T-cell (primary cell): ENCODE measurements at places on chromosomes 16 and 17.

DNA sequence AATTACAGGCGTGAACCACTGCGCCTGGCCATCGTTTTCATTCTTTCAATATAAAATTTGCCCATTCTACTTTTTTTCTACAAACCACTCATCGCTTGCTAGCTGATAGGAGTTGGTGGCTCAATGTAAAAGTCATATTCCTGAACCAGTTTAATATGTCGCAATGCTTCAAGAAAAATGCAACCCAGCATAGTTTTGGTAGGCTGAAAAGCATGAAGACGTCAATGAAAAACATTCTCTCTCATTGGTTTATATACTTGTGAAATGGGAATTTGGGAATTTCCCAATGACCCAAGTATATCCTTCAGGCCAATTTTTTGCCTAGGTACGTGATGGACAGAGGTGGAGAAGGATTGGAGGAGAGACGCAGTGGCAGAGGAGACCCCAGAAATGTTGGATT, 26.9 kb downstream of the USP43 start:
- DNase-seq, result no peak

DNA sequence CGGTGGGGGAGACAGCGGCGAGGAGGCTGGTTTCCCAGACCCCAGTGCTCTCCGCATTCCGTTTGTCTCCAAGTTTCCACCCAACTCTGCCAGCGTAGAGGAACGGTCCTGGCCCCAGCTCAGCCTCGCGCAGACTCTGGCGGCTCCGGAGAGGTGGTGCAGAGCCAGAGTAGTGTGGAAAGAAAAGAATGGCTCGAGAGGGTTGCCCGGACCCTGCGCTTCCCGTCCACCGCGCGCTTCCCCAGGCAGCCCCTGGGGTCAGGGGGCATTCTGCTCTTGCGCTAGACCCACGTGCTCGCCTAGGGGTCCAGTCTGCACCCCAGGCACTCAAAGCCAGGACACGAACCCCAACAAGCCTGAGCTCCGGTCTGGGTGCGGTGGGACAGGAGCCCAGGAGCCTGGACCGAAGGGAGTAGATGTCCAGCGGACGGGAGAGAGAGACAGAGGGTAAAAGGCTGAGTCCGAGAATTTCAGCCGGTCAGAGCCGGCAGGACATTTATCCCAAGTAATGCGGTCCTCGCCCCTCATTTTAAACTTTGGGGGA, 3.8 kb downstream of the PMP22 start:
- no peak for DNase-seq

DNA sequence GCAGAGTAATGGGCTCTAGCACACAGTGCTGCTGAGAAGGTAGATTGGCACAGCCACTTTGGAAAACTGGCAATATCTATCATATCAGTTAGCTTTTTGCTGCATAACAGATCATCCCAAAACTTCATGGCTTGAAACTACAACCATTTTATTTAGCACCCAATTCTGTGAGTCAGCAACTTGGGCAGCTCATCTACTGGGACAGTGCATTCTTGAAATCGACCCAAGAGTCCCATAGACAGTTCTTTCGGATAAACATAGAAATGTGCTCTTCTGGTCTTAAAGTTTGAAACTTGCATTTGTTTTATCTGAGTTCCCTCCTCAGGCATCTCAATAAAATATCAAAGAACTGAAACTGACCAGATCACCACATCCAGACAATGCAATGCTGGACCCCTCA, 76.7 kb downstream of the CEP112 start:
- no peak for DNase-seq

DNA sequence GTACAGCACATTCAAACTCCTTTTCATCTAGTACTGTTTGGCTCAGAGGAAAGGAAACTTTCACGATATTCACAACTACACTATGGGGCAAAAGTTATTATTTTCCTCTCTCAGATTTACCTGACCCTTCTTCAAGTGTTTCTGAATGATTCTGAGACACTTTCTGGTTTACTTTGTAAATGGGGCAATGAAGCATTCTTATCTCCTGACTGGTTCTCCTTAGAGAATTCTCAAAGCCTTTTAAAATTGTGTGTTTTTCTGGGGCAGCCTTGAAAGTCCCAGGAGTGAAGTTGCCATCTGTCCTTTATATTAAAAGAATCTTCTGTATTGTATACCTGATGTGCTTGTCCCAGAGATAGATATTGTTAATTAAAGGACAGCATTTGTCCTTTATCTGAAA, 264.9 kb downstream of the FTO start:
- no peak for DNase-seq

DNA sequence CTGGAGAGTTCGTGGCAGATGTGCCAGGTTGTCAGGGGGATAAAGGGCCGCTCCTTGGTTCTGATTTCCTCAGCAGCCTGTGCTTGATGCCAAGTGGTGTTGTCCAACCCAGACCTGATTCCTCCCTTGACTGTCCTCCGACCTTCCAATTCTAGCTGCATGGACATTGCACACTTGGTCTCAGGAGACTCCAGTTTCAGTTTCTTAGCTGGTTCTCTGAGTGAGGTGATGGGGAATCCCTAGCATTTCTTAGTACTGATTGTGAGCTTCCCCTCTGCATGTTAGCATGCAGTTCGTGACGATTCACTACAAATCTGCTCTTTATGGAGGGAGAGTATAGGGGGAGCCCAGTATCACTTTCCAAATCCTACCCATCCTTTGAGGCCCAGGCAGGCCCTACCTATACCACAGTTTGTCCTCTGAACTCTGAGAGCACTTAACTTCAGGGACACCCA, 12.4 kb upstream of the CCR7 start:
- no peak for DNase-seq

DNA sequence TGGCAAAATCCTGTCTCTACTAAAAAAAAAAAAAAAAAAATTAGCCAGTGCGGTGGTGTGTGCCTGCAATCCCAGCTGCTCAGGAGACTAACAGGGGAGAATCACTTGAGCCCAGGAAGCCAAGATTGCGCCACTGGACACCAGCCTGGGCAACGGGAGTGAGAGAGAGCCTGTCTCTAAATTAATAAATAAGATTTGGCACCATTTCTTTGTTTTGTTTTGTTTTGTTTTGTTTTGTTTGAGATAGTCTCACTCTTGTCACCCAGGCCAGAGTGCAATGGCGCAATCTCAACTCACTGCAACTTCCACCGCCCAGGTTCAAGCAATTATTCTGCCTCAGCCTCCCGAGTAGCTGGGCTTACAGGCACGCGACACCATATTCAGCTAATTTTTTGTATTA, 9.4 kb upstream of the GAST start:
- DNase-seq, result no peak

GRCh38 chr17:79923974-79924638, 84.9 kb upstream of the CBX4 start:
- peak; percentile 23 for DNase-seq

GRCh38 chr17:76261421-76262215, 3.5 kb upstream of the UBALD2 start:
- no peak for DNase-seq

DNA sequence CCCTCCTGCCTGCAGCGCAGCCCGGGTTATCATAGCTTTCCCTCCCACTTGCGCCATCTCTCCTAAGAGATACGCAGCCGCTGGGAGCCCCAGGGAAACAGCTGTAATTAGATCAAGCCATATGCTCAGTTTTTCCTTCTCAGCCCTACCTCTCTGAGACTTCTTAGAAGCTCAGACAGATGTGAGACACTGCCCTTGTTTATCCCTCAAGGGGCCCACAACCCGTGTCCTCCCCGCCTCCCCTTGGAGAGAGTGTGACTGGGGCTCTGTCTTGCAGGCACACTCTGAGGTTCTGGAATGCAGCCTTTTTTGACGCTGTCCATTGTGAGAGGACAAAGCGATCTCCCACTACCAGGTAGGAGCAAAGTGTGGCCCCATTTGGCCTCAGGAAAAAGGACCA, 31.2 kb downstream of the CIBAR2 start:
- no peak for DNase-seq

DNA sequence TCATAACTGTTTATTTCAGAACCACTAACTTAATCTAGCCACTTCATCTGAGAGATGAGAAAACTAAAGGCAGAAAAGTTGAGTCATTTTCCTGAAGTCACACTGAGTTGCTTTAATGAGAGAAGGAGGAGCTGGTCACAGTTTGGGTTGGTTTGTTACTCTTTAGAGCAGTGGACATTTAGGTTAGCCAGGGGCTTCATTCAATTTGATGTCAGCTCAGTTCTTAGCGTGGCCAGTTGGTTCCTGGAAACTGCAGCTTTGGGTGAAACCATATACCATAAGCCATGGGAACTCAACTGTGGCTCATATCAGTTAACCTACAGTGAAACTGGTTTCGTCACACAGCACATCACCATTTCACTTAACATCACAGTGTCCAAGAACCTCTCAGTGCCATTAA, 59.2 kb upstream of the ADORA2B start:
- no peak for DNase-seq

DNA sequence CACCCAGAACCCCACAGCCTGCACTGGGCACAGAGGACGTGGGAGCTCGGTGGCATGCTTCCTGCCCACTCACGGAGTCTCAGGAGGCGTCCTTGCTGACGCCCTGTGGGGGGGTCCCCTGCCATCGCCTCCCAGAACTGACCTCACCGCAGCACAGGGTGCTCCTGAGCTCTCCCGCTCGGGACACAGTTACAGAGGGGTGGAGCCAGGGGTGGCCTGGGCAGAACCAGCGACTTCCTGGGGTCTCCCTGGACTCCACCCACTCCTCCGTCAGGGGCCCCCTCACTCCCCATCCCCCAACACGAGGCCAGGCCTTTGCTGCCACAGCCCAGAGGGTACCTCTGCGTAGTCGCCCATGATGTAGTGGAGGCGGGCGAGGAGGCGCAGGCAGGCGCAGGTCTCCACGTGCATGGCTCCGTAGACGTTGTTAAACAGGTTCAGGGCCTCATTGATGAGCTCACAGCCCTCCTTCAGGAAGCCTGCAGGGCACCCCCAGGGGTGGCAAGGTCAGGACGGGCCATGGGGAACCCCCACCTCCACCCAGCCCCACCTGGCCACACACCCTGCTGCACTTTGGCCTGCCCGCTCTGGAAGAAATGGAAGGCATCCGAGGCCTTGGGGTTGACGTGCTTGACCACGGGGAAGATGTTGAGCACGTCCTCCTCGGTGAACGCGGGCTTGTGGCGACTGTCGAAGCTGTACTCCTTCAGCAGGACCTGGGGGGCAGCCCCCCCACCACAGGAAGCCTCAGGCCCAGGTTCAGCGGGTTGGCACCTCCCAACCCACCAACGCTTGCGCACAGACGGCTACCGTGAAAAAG, 17.8 kb downstream of the CLUH start:
- no peak for DNase-seq

- no peak for DNase-seq
Measured at GRCh38 chr17:63688396-63689020, 11.4 kb downstream of the LIMD2 start.

DNA sequence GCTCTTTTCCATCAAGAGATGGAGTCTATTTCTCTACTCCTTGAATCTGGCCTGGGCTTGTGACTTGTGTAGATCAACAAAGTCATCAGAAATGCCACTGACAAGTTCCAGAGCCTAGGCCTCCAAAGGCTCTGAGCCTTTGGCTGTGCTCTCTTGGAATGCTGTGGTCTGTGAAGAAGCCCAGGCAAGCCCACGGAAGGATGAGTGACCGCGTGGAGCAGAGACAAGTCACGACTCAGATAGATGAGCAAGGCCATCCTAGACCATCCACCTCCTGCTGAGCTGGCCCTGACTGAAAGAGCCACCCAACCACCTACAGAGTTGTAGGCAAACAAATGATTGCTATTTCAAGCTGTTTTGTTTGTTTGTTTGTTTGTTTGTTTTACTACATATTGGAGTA, 11.6 kb upstream of the ICAM2 start:
- no peak for DNase-seq

- no peak for DNase-seq
Measured at GRCh38 chr17:2175294-2175628, 120.4 kb downstream of the HIC1 start.

DNA sequence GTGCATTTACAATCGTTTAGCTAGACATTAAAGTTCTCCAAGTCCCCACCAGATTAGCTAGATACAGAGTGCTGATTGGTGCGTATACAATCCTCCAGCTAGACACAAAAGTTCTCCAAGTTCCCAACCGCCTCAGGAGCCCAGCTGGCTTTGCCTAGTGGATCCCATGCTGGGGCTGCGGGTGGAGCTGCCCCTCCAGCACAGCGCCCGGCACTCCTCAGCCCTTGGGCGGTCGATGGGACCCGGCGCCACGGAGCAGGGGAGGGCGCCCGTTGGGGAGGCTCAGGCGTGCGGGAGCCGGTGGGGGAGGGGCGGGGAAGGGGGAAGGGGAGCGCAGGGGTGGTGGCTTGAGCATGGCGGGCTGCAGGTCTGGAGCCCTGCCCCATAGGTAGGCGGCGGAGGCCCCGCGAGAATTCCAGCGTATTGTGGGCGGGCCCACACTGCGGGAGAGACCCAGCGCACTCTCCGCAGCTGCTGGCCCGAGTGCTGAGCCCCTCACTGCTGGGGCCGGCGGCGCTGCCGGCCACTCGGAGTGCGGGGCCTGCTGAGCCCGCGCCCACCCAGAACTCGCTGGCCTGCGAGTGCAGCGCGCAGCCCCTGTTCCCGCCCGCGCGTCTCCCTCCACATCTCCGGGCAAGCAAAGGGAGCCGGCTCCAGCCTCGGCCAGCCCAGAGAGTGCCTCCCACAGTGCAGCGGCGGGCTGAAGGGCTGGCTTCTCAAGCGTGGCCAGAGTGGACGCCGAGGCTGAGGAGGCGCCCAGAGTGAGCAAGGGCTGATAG, 907.5 kb downstream of the CDH8 start:
- no peak for DNase-seq

GRCh38 chr17:237406-237955, 56.0 kb upstream of the DOC2B start:
- no peak for DNase-seq

- no peak for DNase-seq
Measured at GRCh38 chr17:78406920-78407319, 28.5 kb downstream of the PGS1 start.

GRCh38 chr17:45677770-45678169, 106.3 kb upstream of the CRHR1 start:
- DNase-seq, result no peak

GRCh38 chr16:71883849-71884638, at the start of gene ZNF821:
ZNF821 (minus strand) TSS chr16:71884182; CDS start chr16:71879946, 4,236 bp downstream.
- peak; percentile 73 for DNase-seq

GRCh38 chr17:69908626-69909368, 166.2 kb upstream of the KCNJ16 start:
- no peak for DNase-seq

DNA sequence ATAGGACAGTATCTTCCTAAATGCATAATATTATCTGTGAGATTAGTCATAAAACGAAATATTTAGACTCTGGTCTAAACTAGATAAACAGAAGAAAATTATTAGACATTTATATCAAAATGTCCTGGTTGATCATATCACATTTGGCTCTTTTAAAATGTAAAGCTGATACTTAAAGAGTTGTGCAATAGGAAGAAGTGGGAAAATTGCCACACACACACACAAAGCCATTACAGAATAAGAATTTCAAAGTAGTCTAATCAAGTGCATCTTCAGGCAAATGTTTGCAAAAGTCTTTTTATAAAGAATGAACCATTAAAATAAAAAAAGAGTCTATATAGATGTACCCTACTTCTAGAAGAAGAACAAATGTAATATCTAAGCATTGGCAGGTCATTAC, 301.7 kb downstream of the KIF2B start:
- DNase-seq, result no peak

DNA sequence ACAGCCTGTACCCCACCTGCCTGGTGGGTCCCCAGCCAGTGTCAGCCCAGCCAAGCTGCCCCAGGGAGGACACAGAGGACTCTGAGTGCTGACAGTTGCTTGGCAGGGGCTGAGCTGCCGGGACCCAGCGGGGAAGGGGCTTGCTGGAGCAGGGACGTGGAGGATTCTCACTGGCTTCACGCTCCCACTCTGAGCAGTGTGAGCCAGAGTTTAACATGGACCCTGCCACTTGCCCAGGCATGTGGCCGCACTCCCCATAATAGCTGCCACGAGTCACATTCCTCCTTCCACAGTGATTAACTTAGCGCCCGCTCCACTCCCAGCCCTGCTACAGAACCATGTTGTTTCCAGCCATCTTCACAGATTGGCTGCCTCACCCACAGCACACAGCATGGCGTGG, 31.2 kb downstream of the SREBF1 start:
- no peak for DNase-seq
